ENCODE measurements at places on chromosomes 7 and 10. TPM values are rescaled to one million over a fixed set of nuclear protein-coding genes. Genes with fewer than 3 reads are reported as not detected.

ADCYAP1R1 gene
- not detected for total RNA-seq

SFTPA1 gene
- not detected for total RNA-seq

USP6NL gene
- 64.5 TPM for total RNA-seq

EIF4EBP2 gene
- 38.7 TPM for total RNA-seq

HTR5A gene
- not detected for total RNA-seq

SORCS1 gene
- not detected for total RNA-seq

RARRES2 gene
- not detected for total RNA-seq

OPN1SW gene
- total RNA-seq: not detected

MYL10 gene
- not detected for total RNA-seq

DNA sequence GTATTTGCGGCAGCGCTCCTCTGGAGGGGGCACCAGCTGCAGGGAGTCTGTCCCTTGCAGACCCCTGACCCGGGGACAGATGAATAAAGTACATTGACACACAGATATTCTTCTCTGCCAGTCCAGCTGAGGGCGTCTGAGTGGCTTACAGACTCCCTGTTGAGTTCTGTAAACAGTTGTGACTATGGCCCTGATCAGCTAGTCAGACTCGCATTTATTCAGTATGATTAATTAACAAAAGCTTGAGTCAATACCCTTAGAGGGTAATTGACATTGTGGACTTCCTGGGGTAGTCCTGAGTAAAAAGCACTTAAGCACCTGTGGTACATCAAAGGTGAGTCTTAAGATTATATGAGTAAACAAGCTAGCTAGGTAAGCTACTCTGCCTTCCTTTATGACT is 21.0 kb downstream of the ANKRD30A start:
- no peak for DNase-seq

DNA sequence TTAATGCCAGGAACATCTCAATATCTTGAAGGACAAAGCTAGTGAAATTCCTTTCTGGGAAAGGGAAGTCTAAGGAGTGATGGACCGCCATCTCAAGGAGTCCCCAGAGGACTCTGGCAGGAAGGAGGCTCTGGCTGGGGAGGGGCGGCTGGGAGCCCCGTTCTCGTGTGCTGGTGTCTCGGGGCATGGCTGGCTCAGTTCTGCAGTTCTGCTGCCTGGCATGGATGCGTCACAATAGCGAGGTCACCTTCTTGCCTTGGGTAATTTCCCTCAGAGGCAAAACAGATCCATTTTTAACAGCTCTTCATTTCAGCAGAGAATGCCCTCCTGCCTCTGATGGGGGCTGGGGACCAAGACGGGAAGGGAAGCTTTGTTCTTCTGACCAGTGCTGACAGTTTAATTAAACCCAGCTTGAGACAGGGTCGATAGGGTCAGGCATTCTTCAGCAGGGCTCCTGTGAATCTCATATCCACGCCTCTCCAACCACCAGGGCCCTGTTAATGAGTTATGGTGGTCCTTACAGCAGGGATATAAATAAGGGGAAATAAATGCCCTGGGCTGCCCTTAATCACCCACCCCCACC is 35.7 kb downstream of the SLIT1 start:
- DNase-seq: no peak

DNA sequence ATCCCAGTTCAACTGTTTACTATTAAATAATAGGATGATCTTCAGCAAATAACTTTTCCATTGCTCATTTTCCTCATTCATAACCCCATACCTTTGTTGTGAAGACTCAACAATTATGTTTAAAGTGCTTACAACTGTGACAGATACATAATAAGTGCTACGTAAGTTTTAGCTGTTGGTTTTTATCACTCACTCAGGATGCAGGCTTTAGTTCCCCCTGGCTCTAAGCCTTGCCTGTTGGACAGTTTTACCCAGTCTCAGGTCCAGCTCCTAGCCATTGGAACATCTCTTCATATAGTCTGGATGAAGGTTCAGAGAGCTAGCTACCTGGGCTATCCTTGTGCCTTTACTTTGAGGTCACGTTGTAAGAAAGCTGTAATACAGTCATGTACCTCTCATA is 353.2 kb downstream of the CRPPA start:
- DNase-seq: no peak

GRCh38 chr7:141012696-141013344 is 1.9 kb downstream of the MRPS33 start:
- DNase-seq: no peak

GRCh38 chr10:112177247-112177646 is 6.3 kb downstream of the GPAM start:
- DNase-seq: no peak

GRCh38 chr7:116543664-116544063 is 18.8 kb downstream of the CAV1 start:
- no peak for DNase-seq

DNA sequence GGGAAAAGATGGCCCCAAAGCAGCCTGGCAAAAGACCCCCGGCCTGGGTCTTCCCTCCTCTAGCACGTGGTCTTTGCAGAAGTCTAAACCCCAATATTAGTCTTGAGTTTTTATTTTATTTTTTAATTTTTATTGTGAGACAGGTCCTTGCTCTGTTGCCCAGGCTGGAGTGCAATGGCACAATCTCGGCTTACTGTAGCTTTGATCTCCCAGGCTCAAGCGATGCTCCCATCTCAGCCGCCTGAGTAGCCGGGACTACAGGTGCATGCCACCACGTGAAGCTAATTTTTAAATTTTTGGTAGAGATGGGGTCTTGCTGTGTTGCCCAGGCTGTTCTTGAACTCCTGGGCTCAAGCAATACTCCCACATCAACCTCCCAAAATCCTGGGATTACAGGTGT is 40.3 kb upstream of the MXI1 start:
- DNase-seq: no peak

DNA sequence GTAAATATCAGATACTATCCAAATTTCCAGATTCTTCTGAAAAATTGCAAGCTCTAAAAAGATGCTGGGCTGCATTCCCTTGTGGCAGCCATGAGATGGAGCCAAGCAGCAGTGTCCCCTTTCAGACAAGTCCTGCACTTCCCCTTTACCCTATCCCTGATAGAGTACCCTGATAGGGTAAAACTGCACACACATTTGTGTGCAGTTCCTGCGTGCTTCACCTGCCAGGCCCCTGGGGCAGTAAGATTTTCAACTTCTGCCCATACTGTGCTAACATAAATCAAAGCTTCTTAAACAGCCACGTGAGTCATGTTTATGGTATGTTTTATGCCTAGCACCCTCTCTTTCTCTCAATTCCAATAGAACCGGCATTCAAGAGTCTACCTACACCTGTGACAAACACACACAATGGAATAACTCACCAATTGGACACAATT is 52.2 kb downstream of the IFIT5 start:
- no peak for DNase-seq

GRCh38 chr10:88322324-88323063 is 260.6 kb downstream of the RNLS start:
- no peak for DNase-seq

DNA sequence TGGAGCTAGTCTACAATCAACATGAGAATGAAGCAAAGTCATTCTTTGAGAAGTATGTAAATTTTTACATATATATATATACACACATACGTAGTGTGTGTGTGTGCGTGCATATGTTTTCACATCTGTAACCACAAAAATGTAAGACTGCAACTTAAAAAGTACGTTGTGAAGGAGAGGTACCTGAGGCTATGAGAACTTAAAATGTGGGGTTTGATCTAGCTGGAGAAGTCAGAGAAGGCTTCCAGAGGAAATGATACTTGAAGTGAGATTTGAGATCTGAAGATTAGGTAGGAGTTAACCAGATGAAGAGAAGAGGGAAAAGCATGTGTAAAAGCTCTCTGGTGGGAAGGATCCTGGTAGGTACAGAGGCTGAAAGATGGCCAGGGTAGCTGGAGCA is 5.8 kb downstream of the TAF5 start:
- no peak for DNase-seq

DNA sequence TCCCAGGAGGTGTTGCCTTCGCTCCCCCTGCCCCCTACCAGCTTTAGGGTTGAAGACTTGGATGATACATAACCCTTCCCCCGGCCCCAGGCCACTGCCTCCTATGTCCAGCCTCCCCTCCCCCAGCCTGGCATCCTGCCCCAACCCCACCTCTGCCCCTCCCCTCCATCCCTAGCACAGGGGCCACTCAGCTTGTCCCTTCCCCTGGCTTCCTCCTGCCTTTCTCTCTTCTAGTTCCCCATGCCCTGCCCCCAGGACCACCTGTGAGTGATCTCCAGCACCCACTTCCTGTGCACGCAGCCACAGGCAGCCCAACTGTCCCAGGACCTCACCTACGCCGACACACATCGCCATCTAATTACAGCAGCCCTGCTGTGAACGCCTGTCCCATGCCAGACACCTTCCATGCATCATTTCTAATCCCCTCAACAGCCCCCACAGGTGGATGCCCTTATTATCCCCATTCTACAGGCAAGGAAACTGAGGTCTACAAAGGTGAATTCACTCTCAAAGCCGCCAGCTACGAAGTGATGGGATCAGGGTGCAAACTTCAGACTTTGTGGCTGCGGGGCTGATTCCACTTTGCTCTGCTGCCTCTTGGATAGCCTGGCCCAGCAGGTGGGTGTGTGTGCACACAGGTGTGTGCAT is 82.4 kb upstream of the CHST15 start:
- DNase-seq: no peak

GRCh38 chr7:83782628-83783027 is 133.7 kb upstream of the SEMA3E start:
- no peak for DNase-seq

GRCh38 chr10:119441921-119442757 is 100.4 kb downstream of the RGS10 start:
- no peak for DNase-seq

- no peak for DNase-seq
Observed at GRCh38 chr7:81707196-81707595, 62.7 kb downstream of the HGF start.

DNA sequence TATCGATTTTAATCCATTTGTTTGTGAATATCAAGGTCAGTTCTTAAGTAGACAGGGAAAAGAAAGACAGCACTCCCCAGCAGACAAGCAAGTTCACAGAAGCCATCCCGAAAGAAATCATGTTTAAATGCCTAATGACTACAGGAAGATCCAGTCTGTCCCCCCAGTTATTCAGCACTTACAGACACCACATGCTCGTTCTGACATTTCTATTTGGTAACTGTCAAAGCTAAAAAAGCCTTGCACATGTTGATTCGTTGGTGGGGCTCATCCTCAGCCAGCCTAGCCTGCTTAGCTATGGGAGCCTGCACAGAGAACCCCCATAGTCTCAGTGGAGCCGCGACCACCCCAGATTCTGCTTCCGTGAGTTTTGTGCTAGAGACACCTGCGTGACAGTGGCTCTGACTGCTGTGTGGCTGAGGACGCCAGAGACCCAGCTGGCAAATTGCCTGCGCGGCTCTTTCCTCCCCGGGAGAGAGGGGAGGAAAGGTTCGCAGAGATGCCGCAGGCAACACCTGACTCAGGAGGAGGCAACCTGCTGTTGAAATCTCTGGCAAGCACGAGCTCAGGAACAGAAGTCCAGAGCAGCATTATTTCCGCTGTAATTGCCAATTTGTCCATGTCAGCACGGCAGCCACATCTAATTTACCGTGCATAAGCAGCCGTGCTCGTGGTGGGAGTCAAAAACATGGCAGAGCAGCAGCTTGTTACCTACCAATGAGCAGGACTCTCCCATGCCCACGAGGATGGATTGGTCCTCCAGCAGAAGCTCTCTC is 194.2 kb downstream of the GPAM start:
- DNase-seq: no peak

GRCh38 chr7:103134836-103135554 is 13.9 kb downstream of the NAPEPLD start:
- no peak for DNase-seq

- DNase-seq: no peak
Observed at GRCh38 chr10:35579726-35580422, 25.3 kb upstream of the GJD4 start.

Data from activated B cell treated with CpG ODN at 0.5 μM for 24 hours (primary cell).